Endothelial cell (in vitro differentiated cells): ENCODE measurements at places on chromosomes 1 and 21. TPM values are rescaled to one million over a fixed set of nuclear protein-coding genes. Genes with fewer than 3 reads are reported as not detected.

- no peak for DNase-seq
- H3K36me3 ChIP-seq, result no peaks in the 10 kb centered on the region
- no peaks in the 10 kb centered on the region for H3K27me3 ChIP-seq
- no peak overlapping the region for H3K4me3 ChIP-seq
Observed at GRCh38 chr1:63849149-63849548, 75.3 kb downstream of the ROR1 start.

DNA sequence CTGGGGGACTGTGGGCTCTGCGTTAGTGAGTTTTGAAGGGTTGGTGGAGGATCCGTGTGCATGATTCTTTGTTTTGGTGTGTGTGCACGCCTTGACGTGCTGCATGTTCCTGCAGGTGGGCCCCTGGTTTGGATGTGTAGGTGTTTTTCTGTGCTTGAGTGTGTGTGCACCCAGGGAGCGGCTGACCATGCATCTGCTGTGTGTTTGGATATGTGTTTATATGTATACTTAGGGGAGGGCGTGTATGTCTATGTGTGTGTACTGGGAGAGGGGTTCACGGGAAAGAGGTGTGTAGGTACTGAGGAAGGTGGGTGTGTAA lies 1.1 kb downstream of the VANGL2 start:
- peak overlapping the region; percentile 87 for H3K27ac ChIP-seq
- H3K36me3 ChIP-seq, result peaks cover 21% of the 10 kb centered on the region
- H3K4me3 ChIP-seq, result peak overlapping the region; percentile 95
- H3K27me3 ChIP-seq, result peaks cover 10% of the 10 kb centered on the region

The OR2L8 gene
- total RNA-seq, result not detected

The WLS gene
- 99.6 TPM for total RNA-seq
